ENCODE measurements at places on chromosomes 1 and 21.

DNA sequence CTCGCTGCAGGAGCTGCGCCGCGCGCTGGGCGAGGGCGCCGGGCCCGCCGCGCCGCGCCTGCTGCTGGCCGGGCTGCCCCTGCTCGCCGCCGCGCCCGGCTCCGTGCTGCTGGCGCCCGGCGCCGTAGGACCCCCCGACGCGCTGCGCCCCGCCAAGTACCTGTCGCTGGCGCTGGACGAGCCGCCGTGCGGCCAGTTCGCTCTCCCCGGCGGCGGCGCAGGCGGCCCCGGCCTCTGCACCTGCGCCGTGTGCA is 730 bp downstream of the OLIG1 start:
- DNase-seq: no peak

DNA sequence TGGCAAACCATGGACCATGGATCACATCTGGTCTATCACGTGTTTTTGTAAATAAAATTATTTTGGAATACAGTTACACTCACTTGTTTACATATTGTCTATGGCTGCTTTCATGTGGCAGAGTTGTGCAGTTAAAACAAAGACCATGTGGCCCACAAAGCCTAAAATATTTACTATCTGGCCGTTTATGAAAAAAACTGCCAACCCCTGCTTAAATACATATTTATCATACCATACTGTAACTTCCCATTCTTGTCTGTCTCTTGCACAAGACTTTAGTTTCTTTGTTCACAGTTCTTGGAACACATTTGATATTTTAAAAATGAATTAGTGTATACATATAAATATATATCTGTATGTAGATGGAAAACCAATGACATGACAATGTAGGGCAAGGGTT is 141.5 kb downstream of the PAPPA2 start:
- no peak for DNase-seq

DNA sequence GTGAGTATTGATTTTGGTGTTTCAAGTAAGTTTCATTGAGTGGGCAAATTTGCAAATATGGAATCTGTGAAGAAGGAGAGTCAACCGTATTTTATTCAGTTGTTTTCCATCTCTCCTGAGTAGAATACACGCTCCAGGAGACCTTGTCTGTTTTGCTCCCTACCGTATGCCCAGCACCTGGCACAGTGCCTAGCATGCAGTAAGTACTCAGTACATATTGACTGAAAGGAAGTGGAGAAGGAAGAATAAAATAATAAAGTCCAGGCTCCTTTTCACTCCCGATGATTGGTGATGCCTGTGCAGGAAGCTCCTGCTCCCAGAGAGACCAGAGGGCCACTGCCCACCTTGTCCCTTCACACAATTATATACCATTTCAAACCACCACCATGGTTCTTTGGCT is 59.4 kb upstream of the NEK2 start:
- no peak for DNase-seq

- DNase-seq: no peak
Observed at GRCh38 chr1:3945222-3945621, 45.1 kb upstream of the C1orf174 start.

DNA sequence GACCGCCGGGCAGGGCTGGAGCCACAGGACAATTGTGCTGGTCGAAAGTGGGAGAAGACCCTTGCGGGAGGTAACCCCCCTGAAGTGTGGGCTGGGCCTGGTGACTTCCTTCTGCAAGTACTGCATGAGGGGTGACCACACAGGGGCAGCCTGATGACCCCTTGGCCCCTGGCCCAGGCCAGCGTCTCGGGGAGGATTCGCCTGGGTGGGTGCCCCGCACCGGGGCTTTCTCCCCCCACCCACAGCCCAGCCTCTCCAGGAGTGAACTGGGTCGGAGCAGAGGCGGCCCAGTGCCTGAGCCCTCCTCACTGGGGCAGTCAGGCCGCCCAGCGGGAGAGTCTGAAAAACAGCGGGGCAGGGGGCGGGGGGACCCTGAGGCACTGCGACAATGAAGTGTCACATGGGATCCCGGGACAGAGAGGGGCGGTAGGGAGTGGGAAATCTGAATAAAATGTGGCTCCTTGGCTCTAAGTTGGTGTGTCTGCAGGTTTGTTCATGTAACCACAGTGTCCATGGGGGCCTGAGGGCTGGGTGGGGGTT is 1.6 kb upstream of the DNMT3L start:
- DNase-seq: peak; percentile 84

GRCh38 chr1:212186427-212187207 is 98.6 kb upstream of the PPP2R5A start:
- no peak for DNase-seq

- no peak for DNase-seq
Observed at GRCh38 chr21:45470773-45471524, 66.0 kb downstream of the COL18A1 start.

DNA sequence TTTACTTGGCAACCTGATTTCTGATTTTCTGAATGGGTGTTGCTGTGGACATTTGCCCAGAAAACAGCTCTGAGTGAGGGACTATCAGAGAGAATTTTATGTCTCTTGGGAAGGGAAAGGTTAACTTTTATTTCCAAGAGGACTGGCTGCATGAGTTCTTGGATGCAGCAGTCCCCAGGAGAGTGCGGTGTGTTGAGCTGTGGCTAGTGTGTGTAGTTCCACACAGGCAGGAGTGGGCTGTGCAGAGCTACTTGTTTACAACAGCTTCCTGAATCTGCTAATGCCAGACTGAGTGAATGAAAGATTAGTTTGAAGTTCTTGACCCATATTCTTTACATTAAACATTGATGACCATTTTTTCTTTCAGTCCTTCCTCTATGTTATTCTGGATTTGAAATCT is 41.0 kb upstream of the APOBEC4 start:
- DNase-seq: no peak

DNA sequence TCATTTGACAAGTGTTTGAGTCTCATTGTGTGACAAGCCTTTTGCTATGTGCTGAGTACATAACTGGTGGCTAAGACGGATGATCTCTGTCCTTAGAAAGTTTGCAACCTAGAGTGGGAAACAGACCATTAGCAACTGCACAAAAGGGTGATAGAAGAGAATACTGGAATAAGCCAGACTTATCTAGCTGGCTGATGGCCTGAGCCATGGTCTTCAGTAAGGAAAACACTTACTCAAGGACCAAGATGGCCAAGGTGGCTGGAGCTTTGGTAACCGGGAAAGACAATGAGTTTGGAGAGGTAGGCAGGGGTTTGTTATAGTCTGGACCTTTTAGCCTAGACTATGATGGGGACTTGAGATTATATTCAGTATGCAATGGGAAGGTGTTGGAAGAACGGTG is 1.6 kb upstream of the TAF12 start:
- no peak for DNase-seq

- peak; percentile 47 for DNase-seq
Observed at GRCh38 chr1:236142253-236143103, at the start of gene GPR137B. GPR137B (plus strand) TSS chr1:236142539; CDS start chr1:236142623, 84 bp downstream.

DNA sequence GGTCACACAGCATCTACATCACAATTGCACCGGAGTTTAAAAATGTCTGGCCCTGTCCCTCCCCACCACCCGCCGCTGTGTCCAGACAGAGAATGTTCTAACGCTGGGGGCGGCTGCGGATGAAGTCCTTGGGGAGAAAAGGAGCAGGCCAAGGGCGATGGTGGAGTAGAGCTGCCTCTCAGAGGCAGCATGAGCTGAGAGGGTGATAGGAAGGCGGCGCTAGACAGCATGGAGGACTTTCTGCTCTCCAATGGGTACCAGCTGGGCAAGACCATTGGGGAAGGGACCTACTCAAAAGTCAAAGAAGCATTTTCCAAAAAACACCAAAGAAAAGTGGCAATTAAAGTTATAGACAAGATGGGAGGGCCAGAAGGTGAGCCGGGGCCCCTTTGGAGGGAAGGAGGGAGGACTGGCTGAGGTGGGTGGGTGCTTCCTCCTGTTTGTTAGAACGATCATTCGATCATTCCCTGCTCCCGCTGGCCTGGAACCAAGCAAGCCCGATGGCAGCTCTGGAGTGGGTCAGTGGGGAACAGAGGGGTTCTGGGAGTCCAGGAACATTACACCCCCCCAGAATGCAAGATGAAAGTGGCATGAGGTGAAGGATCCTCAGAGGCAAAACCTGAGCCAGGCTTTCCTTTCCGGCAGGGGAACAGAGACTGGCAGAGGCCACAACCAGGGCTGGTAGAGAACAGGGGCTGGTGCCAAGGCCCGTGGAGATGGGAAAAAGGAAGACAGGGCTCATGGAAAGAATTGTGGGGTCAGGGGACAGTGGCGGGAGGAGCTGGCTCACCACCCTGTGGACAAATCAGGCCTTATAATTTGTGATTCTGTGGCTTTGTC is at the start of the genes FAM229A and TSSK3:
Gene FAM229A (minus strand): TSS at position 12 of the 840 bp plus-strand sequence. CDS start 394 bp downstream, outside the sequence.
Gene TSSK3 (plus strand): TSS at position 66 of the 840 bp plus-strand sequence. CDS start 163 bp downstream, at position 229.
- no peak for DNase-seq

GRCh38 chr1:18556364-18556763 is 74.3 kb upstream of the PAX7 start:
- DNase-seq: peak; percentile 47

GRCh38 chr1:167668108-167668507 is 38.1 kb downstream of the RCSD1 start:
- no peak for DNase-seq

DNA sequence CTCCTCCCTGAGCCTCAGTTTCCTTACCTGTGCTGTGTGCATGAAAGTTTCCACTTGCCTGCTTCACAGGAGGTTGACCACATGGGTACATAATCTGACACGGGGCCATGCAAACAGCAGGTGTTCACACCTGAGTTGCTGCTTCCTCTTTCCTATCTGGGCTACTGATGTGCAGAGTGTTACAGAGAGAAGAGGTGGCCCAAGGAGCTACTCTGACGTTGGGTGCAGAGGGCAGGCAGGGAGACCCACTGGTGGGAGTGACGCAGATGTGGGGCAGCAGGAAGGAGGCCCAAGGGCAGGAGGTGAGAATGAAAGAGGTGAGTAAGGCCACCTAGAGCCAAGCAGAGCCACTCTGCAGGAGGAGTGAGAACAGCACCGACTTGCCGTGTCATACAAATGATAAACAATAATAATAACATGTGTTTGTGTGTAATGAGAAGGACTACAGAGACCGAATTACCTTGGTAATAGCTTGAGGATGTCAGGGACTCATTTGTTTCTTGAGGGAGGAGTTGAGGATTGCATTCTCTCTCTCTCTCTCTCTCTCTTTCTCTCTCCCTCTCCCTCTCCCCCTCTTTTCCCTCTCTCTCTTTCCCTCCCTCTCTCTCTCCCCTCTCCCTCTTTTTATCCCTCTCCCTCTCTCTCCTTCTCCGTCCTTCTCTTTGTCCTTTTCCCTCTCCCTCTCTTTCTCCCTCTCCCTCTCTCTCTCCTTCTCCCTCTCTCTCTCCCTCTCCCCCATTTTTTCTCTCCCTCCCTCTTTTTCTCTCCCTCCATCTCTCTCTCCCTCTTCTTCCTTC is 87.4 kb upstream of the IGSF21 start:
- DNase-seq: peak; percentile 7

DNA sequence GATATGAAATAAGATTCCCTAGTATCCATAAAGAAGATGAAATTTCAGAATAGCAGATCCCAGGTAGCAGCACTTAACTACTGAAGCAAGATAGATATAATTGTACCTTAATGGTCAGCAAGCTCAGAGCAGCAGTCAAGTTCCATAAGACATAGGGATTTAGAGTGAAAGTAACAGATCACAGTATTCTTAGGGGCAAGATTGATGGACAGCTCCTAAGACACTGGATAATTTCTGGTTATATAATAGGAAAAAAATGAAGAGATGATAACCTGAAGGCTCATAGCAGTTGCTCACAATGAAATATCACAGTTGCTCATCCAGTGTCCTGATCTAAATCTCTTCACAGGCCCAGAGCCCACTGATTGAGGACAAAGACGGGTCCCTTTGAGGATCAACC is 66.0 kb downstream of the SLC30A10 start:
- DNase-seq: no peak

DNA sequence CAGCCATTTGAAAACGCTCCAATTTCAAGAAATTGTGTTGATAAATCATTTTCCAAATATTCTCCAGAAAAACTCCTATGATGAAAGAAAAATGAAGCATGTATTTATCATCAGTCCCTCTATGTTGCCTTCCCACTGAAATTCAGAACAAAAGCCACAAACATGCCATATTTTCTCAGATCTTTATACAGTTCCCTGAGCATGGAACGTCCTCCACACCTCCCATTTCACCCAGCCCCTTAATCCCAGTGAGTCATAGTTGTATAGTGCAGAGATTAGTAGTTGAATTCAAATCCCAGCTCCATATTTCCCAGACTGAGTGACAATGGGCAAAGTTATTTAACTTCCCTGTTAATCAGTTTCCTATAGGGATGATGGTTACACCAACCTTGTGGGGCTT is 20.6 kb upstream of the NPL start:
- no peak for DNase-seq

DNA sequence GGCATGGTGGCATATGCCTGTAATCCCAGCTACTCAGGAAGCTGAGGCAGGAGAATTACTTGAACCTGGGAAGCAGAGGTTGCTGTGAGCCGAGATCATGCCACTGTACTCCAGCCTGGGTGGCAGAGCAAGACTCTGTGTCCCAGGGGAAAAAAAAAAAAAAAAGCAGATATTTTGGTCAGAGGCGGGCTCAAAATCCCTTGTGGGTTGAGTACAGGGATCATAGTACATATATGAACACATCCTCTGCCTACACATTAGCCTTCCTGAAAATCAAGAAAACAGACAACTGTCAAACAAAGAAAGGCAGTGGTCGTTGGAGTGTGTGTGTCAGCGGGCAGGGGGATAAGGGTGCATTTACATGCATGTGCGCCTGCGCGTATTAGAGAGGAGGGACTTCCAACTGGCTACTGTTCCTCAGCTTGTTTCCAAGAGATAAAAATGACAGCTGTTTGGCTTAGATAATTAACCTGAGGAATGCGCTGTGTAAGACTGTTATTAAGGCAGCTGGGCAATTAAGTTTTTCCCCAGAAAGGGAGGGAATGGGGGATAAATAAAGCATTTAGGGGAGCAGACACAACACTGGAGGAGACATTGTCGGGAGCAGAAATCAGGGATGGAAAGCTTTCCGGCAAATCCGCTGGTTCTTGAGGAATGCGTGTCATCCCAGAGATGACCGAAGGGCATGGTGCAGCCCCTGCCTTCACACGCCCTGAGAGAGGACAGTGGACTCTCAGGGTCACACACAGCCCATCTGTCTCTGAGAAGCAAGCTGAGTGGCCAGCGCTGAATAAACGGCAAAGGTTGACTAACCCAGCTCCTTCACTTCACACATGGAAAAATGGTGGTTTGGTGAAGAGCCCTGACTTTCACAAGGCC is 6.4 kb downstream of the LAMB3 start:
- DNase-seq: no peak

- no peak for DNase-seq
Observed at GRCh38 chr1:94100785-94101612, 19.9 kb downstream of the ABCA4 start.

GRCh38 chr1:238951809-238952208 is 434.6 kb upstream of the CHRM3 start:
- peak; percentile 57 for DNase-seq

DNA sequence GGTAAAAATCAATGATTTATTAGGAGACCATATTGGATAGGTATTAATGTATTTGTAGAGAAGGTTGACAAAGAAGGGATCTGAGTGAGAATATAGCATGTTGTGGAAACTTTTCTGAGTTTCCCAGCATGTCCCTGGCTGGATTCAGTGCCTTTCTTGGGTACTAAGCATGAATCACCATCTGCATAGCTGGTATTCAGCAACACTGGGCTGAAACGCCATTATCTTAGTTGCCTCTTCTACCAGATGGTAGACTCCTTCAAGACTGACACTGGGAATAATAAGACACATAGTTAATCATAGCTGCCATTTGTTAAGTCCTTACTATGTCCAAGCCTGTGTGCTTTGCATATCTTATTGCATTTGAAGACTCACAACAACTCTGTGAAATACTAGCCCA is 45.5 kb downstream of the ATP5PF start:
- DNase-seq: no peak

Data from mesendoderm (in vitro differentiated cells).